Sciatic nerve (tissue), 2 donors: ENCODE measurements at places on chromosomes 12 and 14.

DNA sequence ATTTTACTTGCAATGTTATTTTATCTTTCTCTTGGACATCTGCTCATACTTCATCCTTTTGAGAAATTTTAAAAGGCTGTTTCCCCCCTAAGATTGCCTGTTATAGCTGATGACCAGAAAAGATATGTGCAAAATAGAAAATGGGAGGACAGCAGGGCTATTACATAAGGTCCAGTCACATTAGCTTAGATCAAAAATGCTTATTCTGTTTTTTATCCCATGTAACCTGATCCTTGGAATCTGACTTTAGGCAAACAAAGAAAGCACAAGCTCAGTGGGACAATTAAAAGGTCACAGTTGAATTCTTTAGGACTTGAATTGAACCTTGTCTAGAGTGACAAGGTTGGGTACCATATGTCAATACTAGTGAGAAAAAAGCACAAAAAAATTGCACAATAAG is 65.1 kb upstream of the TRHDE start:
- no peak for DNase-seq

GRCh38 chr12:23947395-23947794 is 2.1 kb downstream of the SOX5 start:
- no peak for DNase-seq

- no peak for DNase-seq
These were observed 13.5 kb downstream of the SLC7A7 start for GRCh38 chr14:22801716-22802115.

DNA sequence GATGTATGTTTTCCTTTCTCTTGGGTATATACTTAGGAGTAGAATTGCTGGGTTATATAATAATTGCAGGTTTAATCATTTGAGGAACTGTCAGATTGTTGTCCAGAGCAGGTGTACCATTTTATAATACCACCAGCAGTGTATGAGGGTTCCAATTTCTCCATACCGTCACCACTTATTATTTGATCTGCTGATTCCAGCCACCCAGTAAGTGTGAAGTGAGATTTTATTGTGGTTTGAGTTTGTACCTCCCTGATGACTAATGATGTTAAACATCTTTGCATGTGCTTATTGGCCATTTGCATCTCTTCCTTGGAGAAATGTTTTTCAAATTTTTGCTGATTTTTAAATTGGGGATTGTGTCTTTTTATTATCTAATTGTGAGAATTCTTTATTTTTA is 15.1 kb downstream of the NCKAP5L start:
- no peak for DNase-seq

- no peak for DNase-seq
These were observed 52.8 kb downstream of the PTHLH start for GRCh38 chr12:27919671-27920235.

DNA sequence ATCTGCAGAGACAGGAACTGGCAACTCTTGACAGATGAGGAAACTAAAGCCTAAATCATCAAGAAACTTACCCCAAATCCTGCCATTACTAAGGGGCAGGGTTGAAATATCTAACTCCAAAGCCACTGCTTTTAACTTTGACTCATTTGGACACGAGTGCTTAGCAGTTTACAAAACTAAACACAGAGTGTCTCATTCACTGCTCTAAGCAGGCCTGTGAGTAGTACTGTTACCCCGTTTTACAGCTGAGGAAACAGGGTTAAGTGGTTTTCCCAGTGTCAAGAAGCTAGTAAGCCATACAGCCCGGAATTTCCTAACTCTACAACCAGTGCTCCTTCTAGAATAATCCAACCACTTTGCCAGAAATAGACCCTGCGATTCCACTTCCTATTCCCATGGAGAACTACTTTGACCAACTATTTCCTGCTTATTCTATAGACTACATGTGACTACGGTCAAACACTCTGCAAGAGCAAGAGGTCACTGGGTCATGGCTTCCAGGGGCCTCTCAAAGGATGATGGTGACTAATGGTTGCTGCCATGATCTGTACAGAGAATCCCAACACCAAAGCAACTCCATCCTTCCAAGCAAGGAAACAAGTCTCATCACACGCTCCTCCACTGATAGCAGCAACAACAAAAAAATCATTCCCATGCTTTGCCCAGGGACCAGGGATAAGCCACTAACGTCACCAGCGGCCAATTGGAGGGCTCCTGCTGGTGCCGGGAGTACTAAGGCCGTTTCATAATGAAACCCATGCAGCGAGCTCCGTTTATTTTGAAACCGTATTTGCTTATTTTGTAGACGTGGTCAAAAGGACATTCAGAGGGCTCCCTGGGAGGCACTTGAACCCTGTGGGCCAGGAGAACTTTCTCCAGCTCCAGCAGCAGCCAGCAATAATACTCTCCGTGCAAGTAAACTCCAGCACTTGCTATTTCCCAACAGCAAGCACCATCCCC is 56.3 kb downstream of the NUAK1 start:
- DNase-seq: no peak

- DNase-seq: no peak
These were observed 46.2 kb upstream of the MED13L start for GRCh38 chr12:116323406-116324386.

DNA sequence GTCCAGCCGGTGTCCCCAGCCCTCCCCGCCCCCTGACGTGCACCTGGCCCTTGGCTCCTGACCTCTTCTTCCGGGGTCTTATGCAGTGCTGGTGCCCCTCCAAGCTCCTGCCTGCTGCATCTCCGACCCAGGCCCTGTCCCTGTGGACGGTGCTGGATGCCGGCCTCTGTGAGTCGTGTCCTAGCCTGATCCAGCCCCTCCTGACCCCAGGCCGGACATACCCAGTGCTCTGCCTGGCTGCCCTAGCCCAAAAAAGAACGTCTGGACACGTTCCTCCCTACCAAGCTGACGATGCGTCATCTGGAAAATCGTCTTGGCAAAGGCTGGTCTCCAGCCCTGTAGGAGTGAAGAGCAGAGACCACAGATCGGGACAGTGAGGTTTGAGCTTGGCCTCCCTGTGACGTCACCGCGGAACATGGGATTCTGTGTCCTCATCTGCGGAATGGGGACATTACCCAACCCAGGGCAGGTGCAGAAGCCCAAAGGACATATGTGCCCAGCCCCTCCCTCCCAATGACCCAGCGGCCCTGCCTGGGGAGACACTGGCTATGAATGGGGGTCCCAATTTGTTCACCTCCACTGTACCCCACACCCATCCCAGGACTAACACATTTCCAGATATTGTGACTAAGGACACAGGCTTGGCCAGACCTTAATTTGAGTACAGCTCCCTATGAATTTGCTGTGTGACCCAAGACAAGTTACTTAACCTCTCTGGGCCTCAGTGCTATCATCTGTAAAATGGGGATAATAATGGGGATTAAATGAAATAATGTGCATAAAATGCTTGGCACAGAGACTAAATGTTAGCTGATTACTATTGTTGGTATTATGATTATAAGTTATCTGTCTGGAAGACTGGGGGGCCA is 51.0 kb upstream of the BCL11B start:
- no peak for DNase-seq

GRCh38 chr14:72982146-72982708 is 44.7 kb downstream of the ZFYVE1 start:
- DNase-seq: no peak

- DNase-seq: peak; percentile 63
These were observed 41.8 kb upstream of the HIF1A start for GRCh38 chr14:61653507-61653906.

DNA sequence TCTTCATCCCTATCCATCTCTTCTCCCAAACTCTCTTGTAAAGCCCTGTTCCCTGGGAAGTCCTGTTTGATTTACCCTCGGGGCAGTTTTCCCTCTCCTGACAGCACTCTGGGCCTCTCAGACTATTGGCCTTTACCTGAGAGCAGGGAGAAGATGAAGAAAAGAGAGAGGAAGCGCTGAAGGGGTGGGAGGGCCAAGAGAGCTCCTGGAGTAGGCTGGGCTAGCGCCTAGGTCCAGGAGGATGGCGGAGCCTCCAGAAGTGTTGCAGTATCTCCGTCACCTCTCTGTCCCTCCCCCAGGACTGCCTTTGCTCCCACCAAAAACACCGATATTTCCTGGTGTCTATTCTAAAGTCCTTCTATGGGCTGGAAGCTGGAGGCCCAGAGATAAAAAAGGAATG is 5.7 kb upstream of the IGFBP6 start:
- no peak for DNase-seq

DNA sequence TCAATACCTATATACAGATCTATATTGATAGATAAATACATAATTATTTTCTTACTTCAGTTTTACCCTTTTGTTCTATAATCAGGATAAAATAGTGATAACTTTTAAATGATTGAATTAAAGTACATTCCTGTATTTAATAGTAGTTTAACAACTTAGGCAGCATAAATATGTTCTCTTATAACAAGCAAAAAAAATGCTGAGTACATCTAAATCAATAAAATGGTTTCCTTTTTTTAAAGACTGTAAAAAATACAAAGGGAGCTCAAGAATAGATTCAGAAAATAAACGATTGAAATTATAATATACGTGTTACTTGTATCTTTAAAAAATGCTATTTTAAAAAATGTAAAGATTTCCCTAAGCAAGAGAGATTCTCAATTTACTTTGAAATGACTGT is 393.7 kb upstream of the TMEM132C start:
- no peak for DNase-seq

GRCh38 chr12:118274066-118274465 is 98.6 kb downstream of the TAOK3 start:
- DNase-seq: no peak

- DNase-seq: no peak
These were observed 118.0 kb downstream of the SINHCAF start for GRCh38 chr12:31207799-31208465.

GRCh38 chr14:86779416-86779815 is 1213.6 kb downstream of the GALC start:
- DNase-seq: no peak

DNA sequence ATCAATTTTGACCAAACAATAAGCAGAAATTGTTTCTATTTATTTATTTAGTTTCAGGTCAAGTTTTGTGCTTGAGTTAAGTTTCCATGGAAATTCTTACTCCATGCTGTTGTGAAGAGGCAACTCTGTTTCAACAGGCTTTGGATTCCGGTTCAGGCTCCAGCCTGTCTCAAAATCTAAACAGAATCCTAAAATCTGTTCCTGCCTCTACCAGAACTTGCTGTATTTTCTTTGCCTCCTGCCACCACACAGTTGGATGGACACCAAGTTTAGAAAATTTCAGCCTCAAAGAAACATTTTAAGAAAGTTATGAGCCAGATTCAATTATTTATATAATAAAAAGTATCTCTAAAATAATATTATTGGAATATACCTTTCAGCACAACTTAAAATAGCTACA is 330.9 kb downstream of the FOXG1 start:
- no peak for DNase-seq

DNA sequence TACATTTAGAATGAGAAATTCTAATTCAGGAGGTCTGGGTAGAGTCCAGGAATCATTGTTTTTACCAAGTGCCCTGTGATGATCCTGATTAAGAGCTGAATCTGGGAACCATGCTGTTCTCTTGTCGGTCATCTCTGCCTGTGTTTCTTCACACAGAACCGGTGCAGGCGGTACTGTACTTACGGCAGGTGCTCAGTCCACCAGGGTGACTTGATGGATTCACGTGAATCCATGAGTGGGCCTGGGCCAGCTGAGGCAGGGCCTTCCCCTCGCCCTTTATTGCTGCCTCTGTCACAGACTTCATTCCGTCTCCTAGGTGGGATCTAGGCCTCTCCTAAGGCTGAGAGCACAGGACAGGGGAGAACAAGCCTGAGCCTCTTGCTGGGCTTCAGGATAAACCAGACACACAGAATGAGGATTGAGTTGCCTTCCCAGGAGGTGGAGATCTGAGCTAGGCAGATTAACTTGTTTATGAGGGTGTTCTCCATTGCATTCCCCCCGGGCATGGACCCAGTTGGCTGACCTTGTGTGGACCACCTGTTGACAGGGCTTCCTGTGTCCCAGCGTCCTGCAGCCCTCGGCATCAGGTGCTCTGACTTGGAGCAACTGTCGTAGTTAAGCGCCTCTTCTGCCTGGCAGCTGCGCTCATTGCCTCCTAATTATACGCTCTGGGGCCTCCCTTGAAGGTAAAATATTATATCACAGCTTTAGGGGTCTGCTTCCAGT is 42.1 kb downstream of the B4GALNT3 start:
- DNase-seq: no peak

GRCh38 chr12:116779597-116779996 is 41.5 kb downstream of the RNFT2 start:
- no peak for DNase-seq

- no peak for DNase-seq
These were observed 6.3 kb downstream of the PCK2 start for GRCh38 chr14:24100197-24100981.

DNA sequence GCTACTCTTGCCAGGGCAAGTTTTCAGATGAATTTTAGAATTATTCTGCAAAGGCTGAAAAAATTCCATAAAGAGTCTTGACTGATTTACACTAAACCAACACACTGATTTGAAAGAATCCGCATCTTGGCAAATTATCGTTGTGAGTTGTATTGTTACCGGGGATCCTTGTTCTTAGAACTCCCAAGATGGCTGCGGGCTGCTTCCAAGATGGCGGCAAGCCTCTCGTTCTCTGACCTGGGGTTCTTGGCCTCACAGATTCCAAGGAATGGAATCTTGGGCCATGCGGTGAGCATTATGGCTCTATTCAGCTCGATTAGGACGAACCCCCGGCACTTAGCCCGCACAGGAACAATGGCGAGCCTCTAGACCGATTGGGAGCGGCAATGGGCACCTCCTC is 132.5 kb downstream of the ZNF664 start:
- no peak for DNase-seq

DNA sequence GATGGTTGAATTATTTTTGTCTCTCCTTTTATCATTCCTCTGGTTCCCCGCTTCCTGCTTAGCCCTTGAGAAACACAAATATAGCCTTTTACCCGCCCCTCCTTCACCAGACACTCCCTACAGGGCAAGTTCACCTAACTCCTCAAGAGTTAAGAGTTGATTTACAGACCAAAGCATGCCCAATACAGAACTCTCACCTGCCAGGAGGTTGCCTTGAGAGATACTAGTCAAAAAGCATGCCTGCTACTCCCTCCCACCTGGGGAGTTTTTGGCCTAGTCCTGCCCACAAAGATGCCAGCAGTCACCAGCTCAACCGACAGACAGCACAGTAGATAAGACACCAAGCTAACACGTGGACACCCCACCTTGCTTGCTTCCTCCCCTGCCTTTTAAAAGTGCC is 11.2 kb downstream of the LGMN start:
- DNase-seq: no peak

- DNase-seq: no peak
These were observed 276.8 kb downstream of the PCNX1 start for GRCh38 chr14:71183876-71184689.

DNA sequence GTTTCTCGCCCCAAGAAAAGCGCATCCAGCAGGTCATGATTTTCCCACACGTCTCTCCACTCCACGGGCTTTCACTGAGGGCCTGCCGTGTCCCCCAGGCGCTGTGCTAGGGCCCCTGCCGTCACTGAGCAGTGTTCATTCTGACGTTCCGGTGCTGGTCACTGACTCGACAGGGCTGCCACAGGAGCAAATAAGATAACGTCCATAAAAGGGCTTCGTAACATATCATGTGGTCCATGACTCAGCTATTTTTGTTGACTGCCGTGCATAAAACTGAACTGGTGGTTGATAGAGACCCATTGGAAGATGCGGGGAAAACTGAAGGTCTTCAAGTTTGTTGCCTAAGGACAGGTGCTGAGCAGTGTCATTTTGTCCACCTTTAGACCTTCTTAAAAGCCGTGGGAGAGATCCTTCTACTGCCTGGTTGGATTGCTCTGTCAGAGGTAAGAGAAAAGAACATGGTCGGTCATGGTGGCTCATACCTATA is 46.3 kb downstream of the ADGRD1 start:
- DNase-seq: peak; percentile 38

GRCh38 chr12:51393676-51394545 is 2.7 kb upstream of the GALNT6 start:
- DNase-seq: no peak
